ENCODE measurements at places on chromosomes 7 and 10. TPM values are rescaled to one million over a fixed set of nuclear protein-coding genes. Genes with fewer than 3 reads are reported as not detected.
A peak's percentile ranks its signal among the peaks of the same experiment; 100 is the strongest.

- no peak for DNase-seq
Observed at GRCh38 chr10:11949152-11949551, 93.5 kb downstream of the UPF2 start.

GRCh38 chr7:90563286-90563685 lies 32.8 kb upstream of the CDK14 start:
- no peak for DNase-seq

DNA sequence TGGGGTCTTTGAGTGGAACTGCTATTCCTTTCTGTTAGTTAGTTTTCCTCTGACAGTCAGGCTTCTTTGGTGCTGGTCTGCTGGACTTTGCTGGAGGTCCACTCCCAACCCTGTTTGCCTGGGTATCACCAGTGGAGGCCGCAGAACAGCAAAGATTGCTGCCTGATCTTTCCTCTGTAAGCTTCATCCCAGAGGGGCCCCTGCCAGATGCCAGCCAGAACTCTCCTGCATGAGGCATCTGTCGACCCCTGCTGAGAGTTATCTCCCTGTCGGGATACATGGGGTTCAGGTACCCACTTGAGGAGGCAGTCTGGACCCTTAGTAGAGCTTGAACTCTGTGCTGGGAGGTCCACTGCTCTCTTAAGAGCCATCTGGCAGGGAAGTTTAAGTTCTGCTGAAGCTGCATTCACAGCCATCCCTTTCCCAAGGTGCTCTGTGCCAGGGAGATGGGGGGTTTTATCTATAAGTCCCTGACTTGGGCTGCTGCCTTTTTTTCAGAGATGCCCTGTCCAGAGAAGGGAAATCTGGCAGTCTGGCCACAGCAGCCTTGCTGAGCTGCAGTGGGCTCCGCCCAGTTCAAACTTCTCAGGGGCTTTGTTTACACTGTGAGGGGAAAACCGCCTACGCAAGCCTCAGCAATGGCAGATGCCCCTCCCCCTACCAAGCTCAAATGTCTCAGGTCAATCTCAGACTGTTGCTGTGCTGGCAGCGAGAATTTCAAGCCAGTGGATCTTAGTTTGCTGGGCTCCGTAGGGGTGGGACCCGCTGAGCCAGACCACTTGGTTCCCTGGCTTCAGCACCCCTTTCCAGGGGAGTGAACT lies 89.7 kb upstream of the CDK6 start:
- DNase-seq = no peak

DNA sequence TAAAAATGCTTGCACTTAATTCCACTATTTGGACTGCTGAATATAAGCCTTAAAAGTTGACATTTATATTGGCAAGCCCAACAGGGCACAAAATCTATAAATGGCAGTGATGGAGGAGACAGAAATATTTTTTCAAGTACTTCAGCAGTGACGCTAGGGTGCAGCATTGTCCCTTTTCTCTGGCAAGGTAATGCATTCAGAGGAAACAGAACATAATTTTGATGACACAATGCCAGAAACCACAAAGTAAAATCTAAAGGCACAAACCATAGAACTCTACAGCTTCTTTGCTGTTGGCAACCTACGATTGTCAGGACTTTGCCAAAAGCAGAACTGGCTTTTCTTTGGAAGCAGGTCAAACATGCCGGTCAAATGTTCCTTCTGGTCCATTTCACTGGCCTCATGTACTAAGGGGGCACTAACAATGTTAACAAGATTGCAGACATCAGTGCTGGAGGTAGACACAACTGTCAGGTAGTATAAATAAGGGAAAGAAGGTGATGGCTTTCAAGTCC lies 30.9 kb upstream of the FAM133B start:
- DNase-seq = peak; percentile 77

GRCh38 chr10:88883448-88883809 lies 3.4 kb downstream of the STAMBPL1 start:
- peak; percentile 46 for DNase-seq

GRCh38 chr10:110411047-110411410 lies 86.7 kb upstream of the DUSP5 start:
- DNase-seq = no peak

DNA sequence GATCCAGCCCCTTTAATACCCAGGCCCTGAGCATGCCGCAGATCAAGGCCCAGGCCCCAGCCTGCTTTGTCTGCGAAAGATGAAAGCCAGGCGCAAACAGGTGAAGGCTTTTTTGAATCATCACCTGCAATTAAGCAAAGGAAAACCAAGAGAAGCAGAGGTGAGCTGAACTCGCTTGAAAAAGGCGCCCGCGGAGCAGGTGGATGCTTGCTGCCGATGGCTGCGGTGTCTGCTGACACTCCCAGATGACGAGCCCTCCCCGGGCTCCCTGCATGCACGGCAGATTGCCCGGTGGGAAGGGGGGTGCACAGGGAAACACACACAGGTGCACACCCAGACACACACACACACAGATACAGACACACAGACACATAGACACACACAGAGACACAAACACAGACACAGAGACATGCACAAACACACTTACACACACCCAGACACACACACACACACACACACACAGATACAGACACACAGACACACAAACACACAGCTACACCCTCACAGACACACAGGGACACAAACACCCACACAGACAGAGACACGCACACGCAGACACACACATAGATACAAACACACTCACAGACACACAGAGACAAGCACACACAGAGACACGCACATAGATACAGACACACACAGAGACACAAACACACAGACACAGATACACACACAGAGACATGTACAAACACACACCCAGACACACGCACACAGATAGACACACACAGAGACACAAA lies 142.6 kb upstream of the RNF32 start:
- DNase-seq = no peak

- no peak for DNase-seq
Observed at GRCh38 chr7:20306180-20306946, 24.3 kb upstream of the ITGB8 start.

- DNase-seq = no peak
Observed at GRCh38 chr10:106107706-106108105, 1056.8 kb downstream of the SORCS1 start.

DNA sequence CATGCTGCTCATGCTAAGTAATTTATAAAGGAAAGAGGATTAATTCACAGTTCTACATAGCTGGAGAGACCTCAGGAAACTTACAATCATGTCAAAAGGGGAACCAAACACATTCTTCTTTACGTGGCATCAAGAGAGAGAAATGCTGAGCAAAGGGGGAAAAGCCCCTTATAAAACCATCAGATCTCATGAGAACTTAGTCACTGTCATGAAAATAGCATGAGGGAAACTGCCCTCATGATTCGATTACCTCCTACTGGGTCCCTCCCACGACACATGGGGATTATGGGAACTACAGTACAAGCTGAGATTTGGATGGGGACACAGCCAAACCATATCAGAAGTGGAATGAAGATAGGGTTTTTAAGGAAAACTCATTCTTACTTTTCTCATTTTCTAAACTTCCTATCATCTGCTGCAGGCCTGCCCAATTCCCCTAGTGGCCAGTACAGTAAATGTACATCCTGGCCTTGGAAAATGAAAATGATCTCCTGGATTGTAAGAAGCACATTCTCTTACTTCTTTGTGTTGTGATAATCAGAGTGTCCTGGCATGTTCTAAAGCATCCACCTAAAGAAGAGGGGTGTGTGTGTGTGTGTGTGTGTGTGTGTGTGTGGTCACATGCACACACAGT lies 421.5 kb downstream of the LRMDA start:
- no peak for DNase-seq

- no peak for DNase-seq
Observed at GRCh38 chr7:43302211-43302711, 189.8 kb downstream of the HECW1 start.

DNA sequence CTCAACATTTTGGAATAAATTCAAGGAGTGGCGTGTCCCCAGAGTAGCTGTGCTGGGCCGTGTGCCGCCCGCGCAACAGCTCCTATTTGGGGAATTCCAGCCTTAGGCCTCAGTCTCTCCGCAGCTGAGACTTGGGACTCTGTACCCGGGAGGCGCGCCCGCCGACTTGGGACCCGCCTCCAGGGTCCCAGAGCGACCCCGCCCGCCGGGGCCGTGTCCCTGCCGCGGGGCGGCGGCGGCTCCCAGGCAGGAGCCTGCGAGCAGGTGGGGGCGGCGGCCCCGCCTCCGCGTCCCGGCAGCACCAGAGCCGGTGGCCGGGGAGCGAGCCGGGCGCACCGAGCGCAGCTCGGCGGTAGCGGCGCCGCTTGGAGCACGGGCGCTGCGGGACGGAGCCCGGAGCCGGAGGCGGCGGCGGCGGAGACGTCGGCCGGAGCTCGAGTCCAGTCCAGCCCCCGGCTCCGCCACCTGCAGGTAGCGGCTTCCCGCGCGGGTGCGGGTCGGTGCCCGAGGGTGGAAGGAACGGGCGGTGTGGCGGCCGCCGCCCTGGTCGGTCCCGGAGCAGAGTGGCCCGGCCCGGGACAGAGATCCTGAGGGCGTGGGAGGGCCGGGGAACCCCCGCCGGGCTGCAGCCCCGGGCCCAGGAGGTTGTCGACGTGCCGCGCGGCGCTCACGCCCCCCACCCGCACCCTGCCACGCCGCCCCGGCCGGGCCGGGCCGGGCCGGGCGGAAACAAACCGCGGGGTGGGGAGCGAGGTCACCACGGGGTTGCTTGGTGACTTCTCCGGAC lies at the start of gene WIPF3:
Gene WIPF3 (plus strand): TSS at position 301 of the 787 bp plus-strand sequence. CDS start 28,217 bp downstream, outside the sequence.
- no peak for DNase-seq

GRCh38 chr10:106682175-106682574 lies 482.3 kb downstream of the SORCS1 start:
- DNase-seq = no peak

DNA sequence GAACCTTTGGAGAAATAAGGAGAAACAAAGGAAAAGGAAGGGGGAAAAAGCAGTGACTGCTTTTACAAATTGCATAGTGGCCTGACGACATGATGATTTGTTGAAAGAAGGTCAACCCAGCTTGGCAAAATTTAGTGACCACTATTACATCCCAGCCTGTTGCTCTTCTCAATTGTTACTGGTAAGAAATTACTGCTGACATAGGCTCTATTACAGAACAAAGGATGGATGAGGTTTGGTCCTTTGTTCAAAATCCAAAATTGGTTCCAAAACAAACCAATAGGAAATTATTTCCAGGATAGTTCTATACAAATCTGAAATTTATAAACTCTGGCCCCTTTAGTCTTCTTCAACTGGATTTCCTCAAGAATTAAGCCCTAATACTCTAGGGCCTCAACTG lies 39.6 kb downstream of the USP54 start:
- DNase-seq = no peak

DNA sequence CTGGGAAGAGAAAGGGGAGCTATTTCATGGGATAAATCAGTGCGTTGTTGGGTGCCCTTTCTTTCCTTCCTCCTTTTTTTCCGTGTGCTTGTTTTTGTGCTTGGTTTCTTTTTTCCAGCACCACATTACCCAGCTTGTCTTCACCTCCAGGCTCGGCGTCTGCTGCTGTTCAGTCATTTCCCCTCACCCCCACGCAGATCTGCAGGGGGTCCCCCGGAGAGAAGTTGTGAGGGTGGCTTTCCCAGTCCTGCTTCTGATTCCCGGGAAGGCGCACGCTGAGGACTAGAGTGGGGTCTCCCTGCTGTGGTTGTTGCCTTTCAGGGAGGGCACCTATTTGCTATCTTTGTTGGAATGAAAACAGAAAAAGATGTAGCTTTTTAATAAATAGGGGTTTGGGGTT lies 1.6 kb downstream of the CAMK1D start:
- no peak for DNase-seq

DNA sequence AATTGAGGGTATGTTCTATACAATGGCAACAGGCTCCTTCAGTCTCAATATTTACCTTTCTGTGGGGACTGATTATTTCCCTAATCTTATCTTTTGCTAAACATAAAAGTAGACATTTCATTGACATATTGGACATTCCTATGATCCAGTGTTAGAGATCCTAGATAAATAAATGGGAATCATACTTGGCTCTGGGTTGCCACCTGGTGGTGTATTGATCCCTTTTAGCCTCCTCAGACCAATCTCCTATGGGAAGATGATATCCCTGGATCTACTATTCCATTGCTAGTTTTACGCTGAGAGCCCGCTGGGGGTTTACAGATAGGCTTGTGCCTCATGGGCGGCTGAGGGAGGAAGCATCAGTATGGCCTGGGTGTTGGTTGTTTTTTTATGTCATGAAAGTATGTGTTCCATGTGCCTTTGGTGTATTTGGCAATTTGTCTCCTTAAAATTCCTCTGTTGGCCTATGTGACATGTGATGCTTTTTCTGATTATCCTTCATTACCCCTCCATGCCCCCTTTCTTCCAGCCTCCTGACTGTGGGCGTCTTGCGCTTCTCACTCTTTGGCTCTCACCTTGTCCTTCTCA lies 18.8 kb downstream of the CELF2 start:
- DNase-seq = no peak

The PLXDC2 gene
- 0.41 TPM for total RNA-seq

The MKLN1 gene
- total RNA-seq = 47.2 TPM

The INMT gene
- total RNA-seq = 0.36 TPM

The DTX2 gene
- 18.2 TPM for total RNA-seq

The IL6 gene
- total RNA-seq = not detected

The HECTD2 gene
- total RNA-seq = 1.0 TPM

The SUGCT gene
- total RNA-seq = 1.2 TPM

The ZNF804B gene
- not detected for total RNA-seq

The PDK4 gene
- total RNA-seq = not detected

The KCNIP2 gene
- 0.77 TPM for total RNA-seq

The MSMB gene
- total RNA-seq = not detected

The CDK1 gene
- total RNA-seq = 1.1 TPM

The AZGP1 gene
- not detected for total RNA-seq

The HGF gene
- total RNA-seq = not detected

The HOXA9 gene
- total RNA-seq = not detected

The GCK gene
- total RNA-seq = 0.47 TPM

Data from CD4-positive, alpha-beta T cell (primary cell).